ENCODE measurements at places on chromosomes 5 and 9. TPM values are rescaled to one million over a fixed set of nuclear protein-coding genes. Genes with fewer than 3 reads are reported as not detected.

GRCh38 chr9:96413302-96414221 is 4.6 kb downstream of the ZNF367 start:
- no peak for DNase-seq

- no peak for DNase-seq
Measured at GRCh38 chr9:68843239-68843638, 138.2 kb downstream of the PIP5K1B start.

- DNase-seq: no peak
Measured at GRCh38 chr5:56479696-56480077, 246.6 kb upstream of the ANKRD55 start.

DNA sequence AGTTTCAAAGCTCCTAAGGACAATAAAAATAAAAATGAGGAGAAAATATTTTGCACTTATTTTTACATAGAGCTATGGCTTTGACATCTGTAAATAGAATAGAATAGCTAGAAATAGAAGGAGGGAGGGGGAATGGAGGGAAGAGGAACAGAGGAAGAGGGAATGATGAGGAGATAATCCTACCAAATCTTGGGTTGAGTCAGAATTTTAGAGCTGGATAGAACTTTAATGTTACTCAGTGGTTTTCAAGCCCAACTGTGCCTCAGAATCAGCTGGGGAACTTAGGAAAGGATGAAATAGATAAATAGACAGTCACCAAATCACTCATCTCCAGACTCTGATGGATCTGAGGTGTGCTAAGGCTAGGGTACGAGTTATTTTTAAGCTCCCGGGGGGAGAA is 190.3 kb upstream of the FREM1 start:
- DNase-seq: no peak

DNA sequence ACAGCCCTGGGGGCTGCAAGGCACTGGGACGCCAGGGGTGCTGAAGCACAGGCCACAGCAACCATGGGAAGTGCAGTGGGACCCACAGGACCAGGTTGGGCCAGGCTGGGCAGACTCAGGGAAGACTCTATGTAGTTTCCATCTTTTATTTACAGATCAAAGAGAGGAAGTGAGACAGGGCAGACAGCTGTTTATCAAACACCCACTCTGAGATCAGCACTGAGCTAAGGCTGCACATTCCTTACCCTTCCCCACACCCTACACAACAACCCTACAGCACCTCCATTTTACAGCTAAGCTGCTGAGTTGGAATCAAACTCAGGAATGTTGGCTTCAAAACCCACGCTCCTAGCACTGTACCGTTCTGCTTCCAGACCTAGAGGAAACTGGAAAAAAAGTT is 19.8 kb downstream of the BARHL1 start:
- no peak for DNase-seq

DNA sequence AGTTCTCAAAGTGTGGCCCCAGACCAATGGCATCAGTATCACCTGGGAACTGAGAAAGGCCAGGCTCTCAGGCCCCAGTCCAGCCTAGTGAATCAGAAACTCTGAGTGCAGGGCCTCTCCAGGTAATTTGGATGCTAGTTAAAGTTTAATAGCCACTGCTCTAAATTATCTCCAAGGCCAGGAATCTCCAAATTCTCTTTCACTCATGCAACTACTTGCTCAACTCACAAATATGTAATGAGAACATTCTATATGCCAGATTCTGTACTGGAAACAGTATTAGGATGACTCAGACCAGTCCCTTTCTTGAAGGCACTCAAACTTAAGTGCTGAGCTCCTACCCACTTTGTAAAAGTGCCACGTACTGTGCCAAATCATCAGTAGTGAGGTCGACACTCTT is 84.6 kb downstream of the PAPPA start:
- DNase-seq: peak; percentile 91

GRCh38 chr9:81396528-81396927 is 292.8 kb downstream of the TLE1 start:
- DNase-seq: no peak

DNA sequence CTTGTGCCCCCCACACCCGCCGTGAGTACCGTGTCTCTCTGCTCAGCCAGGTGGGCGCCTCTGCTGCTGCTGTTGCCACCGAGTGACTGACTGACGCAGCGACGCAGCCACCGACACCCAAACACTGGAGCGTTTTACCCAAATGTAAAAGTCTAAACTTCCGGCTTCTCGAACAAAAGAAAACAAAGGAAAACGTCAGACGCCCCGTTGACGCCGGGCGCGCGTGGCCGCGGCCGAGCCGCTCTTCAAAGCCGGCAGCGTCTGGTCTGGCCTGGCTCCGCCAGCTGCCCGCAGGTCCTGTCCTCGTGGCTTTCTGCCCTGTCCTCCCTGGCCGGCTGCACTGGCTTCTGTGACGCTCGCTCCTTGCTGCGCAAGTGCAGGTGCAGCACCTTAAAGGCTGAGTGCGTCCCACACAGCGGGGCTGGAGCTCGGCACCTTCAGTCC is 41.4 kb upstream of the CLPTM1L start:
- DNase-seq: peak; percentile 23

DNA sequence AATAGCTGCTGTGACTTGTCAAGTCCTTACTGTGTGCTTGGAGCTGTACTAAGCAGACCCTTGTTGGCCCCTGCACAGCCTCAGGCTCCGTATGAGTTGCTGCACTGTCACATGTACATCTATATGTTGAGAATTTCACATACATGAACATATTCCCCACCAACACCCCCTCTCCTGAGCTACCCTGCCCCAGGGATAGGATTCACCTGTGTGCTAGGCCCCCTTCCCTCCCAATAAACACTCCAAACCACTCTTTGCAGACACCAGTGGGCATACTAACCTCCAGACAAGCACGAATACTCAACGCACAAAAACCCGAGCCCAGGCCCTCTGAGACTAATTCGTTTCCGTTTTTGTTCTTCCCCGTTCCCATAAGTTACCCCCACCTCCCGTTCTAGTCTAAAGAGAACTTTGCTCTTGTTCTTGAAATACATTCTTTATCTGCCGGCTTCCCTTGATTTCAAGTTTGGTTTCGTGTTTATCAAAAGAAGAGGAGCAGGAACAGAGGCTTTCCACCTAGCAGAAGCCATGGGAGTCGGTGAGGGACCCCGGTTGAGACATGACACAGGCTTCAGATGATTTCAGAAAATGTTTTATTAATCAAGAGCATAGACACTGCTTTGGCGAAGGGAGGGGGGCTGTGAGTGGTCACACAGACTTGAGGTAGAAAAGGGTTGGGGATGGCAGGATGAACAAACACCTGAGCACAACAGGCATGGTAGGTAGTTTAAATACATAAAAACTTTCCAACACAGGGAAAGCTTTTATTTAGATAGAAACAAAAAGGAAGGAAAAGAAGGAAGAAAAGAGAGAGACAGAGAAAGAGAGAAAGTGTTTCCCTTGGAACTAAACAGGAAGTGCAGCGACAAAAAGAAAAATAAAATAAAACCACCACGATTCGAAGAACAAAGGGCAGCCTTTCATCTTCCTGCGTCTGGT is 3.4 kb downstream of the HAND1 start:
- DNase-seq: no peak

- no peak for DNase-seq
Measured at GRCh38 chr9:78807286-78807685, 510.4 kb downstream of the PSAT1 start.

DNA sequence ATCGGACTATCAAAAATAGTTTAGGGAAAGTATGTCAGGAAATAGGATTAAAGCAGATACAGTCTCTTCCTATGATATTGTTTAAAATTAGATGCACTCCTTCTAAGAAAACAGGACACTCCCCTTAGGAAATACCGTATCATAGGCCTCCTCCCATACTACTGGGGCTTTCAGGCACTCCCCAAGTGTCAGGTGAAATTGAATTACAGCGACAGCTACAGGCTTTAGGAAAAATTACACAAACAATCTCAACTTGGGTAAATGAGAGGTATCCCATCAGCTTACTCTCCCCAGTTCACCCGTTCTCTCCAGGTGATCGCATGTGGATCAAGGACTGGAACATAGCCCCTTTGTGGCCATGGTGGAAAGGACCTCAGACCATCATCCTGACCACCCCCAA is 110.4 kb upstream of the EPB41L4A start:
- peak; percentile 4 for DNase-seq

GRCh38 chr5:4575608-4576007 is 564.5 kb upstream of the ADAMTS16 start:
- no peak for DNase-seq

DNA sequence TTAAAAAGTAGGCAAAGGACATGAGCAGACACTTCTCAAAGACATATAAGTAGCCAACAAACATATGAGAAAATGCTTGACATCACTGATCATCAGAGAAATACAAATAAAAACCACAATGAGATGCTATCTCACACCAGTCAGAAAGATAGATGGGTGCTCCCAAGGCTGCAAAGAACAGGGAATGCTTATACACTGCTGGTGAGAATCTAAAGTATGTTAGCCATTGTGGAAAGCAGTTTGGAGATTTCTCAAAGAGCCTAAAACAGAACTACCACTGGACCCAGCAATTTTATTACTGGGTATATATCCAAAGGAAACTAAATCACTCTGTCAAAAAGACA is 154.2 kb downstream of the NDUFS4 start:
- DNase-seq: no peak

DNA sequence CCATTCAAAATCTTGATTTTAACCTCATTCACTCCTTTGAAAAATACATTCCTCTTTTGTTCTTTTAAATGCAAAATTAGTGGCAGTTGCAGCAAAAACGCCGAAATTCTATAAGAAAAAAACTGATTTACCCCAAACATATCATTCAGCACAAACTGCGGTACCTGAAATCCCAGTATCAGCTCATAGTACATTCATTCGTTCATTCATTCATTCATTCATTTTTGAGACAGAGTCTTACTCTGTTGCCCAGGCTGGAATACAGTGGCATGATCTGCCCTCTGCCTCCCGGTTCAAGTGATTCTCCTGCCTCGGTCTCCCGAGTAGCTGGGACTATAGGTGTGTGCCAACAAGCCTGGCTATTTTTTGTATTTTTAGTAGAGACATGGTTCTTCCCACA is 20.4 kb downstream of the FBLL1 start:
- no peak for DNase-seq

DNA sequence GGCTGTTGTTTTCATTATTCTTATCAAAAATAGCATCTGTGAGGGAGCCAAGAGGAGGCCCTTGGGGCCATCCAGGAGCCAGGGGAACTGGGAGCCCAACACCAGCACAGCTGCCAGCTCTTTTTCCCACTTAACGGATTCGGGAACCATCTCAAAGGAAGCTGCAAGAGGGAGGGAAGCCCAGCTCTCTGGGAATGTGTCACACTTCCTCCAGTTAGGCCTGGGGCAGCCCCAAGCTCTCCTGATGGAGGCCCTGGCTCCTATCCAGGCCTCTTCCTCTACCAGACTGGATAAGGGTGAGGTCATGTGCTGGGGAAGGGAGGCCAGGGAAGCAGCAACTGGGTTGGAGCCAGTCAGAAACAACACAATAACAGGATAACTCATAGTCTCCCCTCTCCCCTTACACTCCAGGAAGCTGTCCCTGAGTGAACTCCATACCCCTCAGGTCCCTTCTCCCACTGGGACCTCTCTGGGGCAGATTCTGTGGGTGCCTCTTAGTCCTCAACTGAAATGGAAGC is 12.7 kb downstream of the CSF2 start:
- peak; percentile 97 for DNase-seq

DNA sequence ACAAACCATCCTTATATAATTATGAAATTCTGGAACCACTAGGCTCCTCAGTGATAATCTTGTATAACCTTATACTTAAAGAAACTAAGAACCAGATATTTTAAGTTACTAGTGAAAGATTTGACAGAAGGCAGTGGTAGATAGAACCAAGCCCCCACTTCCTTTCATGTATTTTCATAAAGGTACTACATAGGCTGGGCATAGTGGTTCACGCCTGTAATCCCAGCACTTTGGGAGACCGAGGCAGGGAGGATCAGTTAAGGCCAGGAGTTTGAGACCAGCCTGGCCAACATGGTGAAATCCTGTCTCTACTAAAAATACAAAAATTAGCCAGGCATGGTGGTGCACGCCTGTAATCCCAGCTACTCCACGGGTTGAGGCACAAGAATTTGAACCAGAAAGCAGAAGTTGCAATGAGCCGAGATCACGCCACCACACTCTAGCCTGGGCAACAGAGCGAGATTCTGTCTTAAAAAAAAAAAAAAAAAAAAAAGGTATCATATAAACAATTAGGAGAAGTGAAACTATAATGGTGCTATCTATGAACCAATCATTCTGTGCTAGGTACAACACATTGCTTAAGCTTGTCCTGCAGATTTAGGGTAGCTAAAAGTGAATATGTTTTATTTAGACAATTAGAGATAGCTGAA is 27.9 kb upstream of the DTWD2 start:
- DNase-seq: no peak

DNA sequence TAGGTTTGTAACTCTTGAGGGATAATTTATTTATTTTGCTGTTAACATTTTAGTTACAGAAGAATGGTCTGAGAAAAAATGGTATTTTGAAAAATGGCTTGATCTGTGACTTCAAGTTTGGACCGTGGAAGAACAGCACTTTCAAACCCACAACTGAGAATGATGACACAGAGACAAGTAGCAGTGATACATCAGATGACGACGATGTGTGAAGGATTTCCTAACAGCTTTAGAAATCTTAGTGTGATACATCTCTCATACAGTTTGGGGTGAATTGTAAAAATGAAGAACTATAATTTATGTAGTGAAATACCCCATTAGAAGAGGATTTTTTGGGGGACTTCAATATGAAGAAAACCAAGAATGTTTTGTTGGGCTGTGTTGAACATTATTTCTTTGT is 88.7 kb downstream of the GPBP1 start:
- DNase-seq: no peak

DNA sequence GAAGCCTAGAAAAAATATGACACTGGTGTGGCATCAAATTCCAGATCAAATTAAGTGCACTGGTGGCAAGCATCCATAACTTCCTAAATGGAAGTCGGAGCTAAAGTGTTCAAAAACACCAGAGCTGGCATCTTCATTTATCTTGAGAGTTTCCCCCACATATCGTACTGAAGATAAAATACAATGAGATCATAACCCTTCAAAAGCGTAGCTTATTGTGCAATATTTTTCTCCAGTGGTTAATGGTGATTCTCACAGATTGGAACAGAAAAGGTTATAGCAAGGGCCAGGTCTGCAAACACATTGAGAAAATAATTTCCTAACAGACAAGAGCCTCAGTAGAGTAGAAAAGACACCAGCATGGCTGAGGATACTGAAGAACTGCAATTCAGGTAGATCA is 147.6 kb downstream of the SEMA5A start:
- DNase-seq: peak; percentile 76

Gene TXNDC15
- total RNA-seq: 39.9 TPM

Gene EXOC3
- total RNA-seq: 39.8 TPM

Gene TAF11L5
- total RNA-seq: not detected

Gene ENTREP1
- 0.41 TPM for total RNA-seq

Gene LCP2
- total RNA-seq: not detected

Gene ACTBL2
- total RNA-seq: not detected

Gene IFNB1
- not detected for total RNA-seq

Data from fibroblast of the aortic adventitia (primary cell).